NCI-H1930 (cell line): ENCODE measurements at places on chromosomes 2 and 18.

DNA sequence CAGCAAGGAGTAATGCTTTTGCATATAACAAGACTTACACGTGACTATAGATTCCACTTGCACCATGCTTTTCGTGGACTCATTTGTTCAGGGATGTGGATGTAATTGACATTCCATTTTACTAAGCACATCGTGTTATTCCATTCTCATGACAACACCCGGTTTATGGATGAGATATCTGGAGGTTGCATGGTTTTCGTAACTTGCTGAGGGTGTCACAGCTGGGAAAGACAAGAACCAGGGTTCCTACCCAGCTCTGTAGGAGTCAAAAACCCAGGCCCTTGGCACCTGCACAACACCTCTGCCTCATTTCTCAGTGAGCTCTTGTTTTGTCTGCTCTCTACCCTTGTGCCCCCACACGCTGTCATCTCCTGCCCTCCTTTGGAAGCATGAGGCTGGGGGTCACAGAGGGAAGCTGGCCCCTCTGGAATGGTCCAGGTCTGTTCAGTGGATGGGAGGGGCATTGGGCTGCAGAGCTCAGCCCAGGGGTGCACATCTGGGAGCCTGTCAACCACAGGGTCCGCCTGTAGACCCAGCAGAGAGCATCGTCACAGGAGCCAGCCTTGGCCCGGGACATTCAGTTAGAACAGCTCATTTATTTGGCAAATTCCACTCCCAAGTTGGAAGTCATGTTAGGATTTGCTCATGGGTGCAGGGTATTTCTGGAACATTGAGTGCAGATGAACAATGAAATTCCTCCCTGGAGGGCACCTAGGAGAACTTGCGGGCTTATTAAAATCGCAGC, 120.1 kb upstream of the TWIST2 start:
- no peak for DNase-seq

DNA sequence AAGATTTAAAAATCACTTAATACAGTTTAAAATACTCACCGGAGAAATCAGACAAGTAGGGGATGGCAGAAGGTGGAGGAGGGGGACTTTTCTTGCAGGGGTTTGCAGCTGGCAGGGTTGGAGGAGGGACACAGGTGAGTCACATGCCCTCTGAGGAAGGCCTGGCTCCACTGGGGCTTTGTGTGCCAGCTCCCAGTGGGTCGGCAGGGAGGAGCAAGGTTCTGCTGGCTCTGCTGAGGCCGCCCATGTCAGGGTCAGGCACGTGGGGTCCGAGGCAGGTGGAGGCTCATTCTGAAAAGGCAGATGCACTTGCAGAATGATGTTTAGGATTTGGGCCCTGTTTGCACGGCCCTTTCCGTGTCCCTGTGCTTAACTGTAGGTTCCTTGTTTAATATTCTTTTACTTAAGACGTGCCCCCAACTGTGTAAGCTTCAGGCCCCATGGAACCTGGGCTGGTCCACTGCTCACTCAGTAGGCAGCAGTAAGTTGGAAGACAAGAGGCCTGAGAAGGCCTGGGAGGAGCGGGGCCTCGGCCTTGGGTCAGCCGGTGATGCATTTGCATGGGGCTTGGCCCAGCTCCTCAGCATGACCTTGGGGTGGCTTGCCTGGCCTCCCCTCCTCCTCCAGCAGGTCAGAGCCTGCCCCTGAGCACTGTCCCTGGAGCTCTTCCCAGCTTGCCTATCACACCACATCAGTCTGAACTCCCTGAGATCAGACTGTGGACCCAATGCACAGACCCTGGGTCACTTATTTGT, 141.0 kb downstream of the GLI2 start:
- no peak for DNase-seq

DNA sequence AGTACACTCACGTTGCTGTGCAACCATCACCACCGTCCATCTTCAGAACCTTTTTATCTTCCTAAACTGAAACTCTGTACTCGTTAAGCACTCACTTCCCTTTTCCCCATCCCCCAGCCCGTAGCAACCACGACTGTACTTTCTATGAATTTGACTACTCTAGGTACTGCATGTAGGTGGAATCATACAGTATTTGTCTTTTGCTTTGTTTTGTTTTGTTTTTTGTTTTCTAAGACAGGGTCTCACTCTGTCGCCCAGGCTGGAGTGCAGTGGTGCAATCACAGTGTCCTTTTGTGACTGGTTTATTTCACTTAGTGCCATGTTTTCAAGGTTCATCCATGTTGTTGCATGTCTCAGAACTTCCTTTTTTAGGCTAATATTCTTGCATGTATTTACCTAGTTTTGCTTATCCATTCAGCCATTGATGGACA, 7.0 kb upstream of the TYMS start:
- peak; percentile 3 for DNase-seq

GRCh38 chr2:163155279-163155883, 316.8 kb upstream of the KCNH7 start:
- DNase-seq: peak; percentile 17

- DNase-seq: no peak
These were observed 24.0 kb upstream of the MARCO start for GRCh38 chr2:118918017-118918416.

DNA sequence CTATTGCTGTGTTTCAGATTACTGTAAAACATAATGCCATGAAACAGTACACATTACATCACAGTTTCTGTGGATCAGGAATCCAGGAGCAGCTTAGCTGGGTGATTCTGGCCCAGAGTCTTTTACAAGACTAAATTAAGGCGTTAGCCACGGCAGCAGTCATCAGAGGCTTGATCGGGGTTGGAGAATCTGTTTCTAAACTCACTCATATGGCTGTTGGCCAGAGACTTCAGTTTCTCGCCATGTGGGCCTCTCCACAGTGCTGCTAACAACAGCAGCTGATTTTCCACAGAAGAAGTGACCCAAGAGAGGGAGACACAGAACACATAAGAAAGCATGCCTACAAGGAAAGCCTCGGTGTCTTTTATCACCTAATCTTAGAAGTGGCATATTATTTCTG, 89.2 kb upstream of the MYO3B start:
- DNase-seq: no peak
